ENCODE measurements at places on chromosomes 12 and 14.

DNA sequence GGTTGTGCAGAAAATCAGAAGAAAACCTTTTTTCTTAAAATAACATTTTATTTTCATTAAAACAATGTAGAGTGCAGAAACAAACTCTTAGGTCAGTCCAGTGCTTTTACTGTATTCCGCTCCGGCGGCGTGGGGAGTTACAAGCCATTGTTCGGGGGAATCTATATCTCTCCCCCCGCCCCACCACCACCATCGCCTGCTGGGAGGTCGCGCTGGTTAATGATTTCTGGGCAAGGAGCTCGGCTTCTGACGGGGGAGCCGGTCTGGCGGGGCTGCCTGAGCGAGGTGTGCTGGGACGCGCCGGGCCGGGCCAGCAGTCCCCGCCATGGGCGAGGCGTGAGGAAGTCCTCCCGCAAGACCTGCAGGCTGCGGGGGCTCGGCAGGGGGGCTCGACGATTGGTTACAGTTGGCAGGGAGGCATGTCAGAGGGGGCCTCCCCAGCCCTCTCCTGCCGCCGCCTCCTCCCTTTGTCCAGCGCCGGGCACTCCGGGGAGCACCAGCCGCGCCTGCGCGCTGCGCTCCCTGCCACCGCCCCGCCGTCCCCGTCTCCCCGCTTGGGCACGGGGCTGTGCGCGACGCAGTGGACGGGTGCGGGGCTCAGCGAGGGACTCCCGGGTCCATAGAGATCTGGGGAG is 1.0 kb upstream of the DUSP6 start:
- DNase-seq = peak; percentile 59

- DNase-seq = peak; percentile 69
Observed at GRCh38 chr14:61280526-61281185, 482 bp downstream of the TMEM30B start.

DNA sequence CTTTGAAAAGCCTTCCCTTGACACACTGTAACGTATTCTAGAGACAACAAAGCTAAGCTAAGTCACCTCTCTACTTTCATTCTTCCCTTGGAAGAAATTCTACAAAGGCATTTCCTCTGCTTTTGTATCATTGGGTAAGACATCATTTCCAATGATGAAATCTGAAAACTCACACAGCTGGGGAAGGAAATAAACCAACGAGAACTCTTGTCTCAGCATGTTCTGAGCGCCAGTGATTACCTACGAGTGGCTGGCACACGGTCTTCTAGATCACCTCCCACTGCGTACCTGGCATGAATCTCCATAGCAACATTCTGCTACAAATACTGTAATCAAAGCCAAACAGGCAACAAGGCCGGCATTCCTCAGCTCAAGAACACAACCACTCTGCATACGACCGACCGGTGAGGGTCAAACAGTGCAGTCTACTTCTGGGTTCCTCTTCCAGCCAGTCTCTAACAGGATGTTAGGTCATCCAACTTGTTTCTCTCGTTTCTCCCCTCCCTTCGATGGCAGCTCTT is 7.6 kb downstream of the VPS37B start:
- DNase-seq = peak; percentile 60

DNA sequence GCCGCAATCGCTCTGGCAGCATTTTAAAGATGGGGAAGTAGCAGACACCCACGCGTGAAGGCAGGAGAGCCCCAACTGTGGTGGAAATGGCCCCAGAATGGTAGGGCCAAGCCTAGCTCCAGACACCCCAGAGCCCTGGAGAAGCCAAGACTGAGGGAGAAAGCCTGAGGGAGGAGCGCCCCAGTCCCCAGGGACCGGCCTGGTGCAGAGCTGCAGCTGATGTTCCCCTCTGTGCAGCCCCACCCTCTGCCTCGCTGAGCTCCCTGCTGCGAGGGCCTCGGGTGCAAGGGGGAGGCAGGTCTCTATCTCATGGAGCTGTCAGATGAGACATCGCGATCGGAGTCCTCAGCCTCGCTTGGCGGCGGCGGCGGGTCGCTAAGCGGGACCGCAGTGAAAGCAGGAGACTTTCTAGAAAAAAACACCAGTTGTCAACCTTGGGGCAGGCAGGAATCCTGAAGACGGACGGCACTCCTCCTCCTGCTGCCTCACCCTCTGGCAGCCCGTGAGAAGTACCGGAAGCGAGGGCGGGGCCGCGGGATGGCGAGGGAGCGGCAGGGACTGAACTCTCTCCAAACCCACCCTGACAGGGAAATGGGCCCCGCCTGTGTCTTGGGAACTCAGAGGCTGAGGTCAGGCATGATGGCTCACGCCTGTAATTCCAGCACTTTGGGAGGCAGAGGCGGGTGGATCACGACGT is 6.0 kb downstream of the GAPDH start:
- peak; percentile 77 for DNase-seq

DNA sequence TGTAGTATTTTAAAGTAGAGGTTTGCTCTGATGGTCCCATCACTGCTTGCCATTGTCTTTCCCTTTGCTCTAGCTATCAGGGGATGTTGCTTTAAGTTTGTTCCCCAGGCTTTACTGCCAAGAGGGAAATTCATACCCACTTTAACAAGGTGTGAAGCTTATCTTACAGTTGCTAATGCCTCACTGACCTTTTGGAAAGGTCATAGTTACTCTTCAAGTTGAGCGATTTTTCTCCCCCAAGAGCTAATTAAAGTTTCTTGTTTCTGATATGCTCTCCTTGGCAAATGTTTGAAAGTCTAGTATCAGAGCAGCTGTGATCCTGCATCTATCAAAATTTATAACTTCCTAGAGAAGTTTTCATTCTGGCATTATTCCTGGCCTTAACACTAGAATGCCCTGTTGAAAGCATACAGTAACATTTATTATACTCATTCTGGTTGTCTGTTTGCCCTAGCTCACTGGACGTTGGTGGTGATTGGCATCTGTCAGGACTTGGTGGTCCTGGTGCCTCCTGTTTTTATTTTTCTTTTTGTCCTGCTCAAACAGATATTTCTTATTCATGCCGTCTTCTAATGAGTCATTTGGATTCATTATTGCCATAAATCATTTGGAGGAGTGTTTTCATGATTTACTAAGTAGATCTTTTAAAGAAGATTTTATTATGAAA is 8.1 kb downstream of the ATP2A2 start:
- DNase-seq = no peak

DNA sequence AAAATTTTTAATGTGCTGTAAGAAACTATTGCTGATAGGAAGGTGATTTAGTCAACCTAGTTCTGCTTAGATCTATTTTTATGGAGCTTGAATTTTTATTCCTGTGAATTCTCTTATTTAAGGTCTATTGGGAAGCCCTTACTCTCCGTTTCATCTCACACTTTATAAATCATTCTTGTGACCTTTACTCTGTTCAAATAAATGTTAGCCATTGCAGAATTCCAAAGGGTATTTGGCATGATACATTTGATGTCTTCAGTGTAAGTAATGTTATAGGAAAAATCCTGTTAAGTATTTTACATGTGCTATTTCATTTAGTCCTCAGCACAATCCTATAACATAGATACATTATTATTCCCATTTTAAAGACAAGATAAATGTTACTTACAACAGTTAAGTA is 12.5 kb downstream of the PTPRQ start:
- no peak for DNase-seq

GRCh38 chr14:22465201-22465840 is 123.7 kb downstream of the DAD1 start:
- no peak for DNase-seq

GRCh38 chr12:9032202-9032964 is 43.0 kb downstream of the KLRG1 start:
- peak; percentile 38 for DNase-seq

- DNase-seq = no peak
Observed at GRCh38 chr14:64723691-64724577, 19.7 kb downstream of the PLEKHG3 start.
